ENCODE measurements at places on chromosomes 5 and 9. TPM values are rescaled to one million over a fixed set of nuclear protein-coding genes. Genes with fewer than 3 reads are reported as not detected.

Gene PLPP1
- total RNA-seq, result 14.3 TPM

Gene UGCG
- 38.5 TPM for total RNA-seq

Gene FAM81B
- not detected for total RNA-seq

Gene SMIM32
- not detected for total RNA-seq

Gene HSD17B3
- not detected for total RNA-seq

Gene EIF4E1B
- total RNA-seq, result not detected

Gene FAM221B
- total RNA-seq, result not detected

Gene AGGF1
- 16.1 TPM for total RNA-seq

Data from endothelial cell of umbilical vein (primary cell).